NCI-H1417 treated with DMSO at 0.1 percent for 48 hours (cell line): ENCODE measurements at places on chromosomes 5 and 9.
A peak's percentile ranks its signal among the peaks of the same experiment; 100 is the strongest.

- no peak for DNase-seq
Measured at GRCh38 chr5:133848341-133848811, 120.0 kb downstream of the C5orf15 start.

GRCh38 chr9:125202846-125203618 lies 2.7 kb downstream of the RABEPK start:
- DNase-seq: no peak

DNA sequence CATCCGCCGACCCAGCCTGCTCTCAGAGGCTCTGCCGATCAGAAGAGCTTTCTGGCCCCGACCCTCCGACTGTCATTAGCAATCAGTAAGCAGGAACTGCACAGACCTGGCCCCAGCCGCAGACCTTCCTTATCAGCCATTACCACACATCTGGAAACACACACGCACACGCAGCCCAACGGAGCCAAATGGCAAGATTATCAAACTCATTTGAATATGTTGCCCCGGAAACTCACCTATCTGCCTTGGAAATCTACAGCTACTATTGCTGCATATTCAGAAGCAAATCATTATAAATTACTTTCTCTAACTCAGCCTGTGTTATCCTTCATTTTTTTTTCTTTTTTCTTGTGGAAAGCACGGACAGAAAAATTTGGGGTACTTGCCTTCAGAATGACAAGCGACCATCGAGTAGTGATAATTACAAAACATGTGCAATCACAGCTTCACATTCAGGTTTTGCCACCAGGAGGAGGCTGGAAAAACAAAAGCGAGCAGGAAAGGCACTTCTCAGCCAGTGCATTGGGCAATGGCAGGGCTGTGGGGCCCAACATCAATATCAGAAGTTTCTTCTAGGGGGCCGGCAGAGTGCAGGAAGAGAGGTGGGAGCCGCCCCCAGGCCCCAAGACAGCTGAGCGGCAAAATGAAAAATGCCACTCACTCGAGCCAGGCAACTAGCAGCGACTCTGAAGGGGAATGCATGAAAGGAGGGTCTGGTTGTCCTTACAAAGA lies 122.3 kb downstream of the VAV2 start:
- DNase-seq: no peak

- peak; percentile 2 for DNase-seq
Measured at GRCh38 chr5:137563646-137564397, 64.7 kb upstream of the SPOCK1 start.

DNA sequence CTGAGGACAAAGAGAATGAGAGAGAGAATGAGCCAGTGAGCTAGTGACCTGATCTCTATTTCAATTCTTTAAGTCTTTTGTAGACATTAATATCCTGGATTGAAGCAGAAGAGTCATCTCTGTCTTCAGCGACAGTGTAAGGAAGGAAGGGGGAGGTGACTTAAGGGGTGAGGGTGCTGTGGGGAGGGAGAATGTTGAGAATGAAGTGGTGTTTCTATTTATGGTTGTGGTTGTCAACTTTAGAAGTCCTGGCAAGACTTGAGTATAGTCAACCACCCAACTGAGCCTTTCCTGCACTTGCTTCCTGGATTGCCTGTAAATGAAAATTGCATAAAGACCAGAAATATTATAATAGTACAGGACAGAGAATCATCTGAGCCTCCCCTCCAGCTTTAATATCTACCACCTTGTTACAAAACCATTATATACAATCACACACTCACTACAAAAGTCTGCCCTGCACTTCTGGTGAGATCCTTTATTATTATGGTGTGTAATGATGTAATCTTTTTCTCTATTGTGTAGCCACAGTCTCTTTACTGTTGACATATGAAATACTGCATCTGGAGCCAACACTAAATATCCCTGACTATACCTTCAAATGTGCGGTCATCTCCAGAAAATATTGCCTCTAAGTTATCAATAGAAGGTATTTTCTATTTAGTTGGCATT lies 91.7 kb downstream of the NTRK2 start:
- DNase-seq: no peak

DNA sequence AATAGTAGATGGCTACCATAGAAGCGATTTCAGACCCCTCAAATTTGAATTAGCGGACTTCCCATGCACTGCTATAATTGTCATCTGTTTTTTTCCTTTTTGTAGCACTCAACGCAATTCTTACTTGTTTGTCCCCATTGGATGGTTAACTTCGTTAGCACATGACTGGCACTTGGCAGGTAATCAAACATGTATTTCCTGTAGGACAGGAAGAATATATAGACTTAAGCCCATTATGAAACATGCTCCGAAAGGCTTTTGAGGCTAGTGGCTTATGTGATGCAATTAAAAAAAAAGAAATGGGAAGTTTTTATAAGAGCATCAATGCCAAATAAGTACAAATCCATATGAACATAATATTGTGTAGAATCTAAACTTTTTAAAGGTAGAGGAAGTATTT lies 301.2 kb downstream of the PSAT1 start:
- no peak for DNase-seq

- DNase-seq: no peak
Measured at GRCh38 chr5:119878712-119879111, 249.4 kb downstream of the FAM170A start.

GRCh38 chr9:13665418-13666066 lies 386.1 kb upstream of the MPDZ start:
- DNase-seq: no peak

DNA sequence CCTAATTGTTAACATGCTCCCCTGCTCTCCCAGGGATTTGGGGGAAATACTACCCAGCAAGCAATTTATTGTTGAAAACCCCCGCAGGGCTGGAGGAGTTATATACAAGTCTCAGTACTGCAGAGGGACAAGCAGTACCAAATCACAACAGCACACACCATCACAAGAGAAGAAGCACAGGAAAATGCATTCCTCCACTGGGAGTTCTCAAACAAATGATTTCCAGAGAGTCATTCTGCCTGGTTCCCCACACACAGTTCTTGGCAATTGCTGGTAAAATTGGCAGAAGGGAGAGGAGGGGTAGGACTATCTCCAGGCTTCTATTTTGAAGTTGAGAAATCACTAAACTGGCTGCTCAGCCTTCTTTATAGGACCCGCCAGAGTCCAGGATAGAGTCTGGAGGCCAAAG lies 16.8 kb downstream of the SIL1 start:
- no peak for DNase-seq

DNA sequence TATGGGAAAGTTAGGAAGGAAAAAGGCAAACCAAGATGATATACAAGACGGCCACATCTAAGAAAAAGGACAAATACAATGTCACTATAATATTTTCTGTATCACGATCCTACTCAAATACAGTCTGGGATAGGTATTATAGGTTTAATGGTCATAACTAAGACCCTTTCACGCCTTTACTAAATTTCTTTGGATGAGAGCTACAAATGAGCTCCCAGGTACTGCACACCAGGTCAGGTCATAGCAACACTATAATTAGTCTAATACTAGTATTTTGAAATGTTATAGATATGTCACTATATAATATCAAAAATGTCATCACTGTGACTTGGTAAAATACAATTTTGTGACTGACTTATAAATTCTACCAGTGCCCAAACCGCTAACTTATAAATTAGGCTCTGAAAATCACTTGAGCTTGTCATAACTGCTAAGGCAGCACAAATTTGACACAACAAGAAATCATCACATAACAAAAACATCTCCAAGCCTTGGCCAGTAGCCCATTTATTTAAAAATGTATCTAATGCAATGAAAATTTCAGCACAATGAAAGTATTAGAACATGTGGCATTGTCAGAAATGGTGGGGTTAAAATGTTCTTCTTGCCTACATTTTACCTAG lies 6.9 kb downstream of the SELENOP start:
- DNase-seq: no peak
